ENCODE measurements at places on chromosomes 5 and 9. TPM values are rescaled to one million over a fixed set of nuclear protein-coding genes. Genes with fewer than 3 reads are reported as not detected.

Gene LOX
- 9.2 TPM for total RNA-seq

Gene RABEPK
- 12.6 TPM for total RNA-seq

Gene WWC1
- total RNA-seq: 174 TPM

Gene SNAPC4
- total RNA-seq: 11.0 TPM

Gene PCDHA9
- total RNA-seq: 0.85 TPM

Gene DIRAS2
- total RNA-seq: 0.98 TPM

Gene SLC34A3
- total RNA-seq: 0.13 TPM

Gene SPATA31D4
- total RNA-seq: not detected

- peaks cover 34% of the 10 kb centered on the region for H3K36me3 ChIP-seq
- no peak overlapping the region for H3K27ac ChIP-seq
- no peak for DNase-seq
These were observed 15.8 kb downstream of the ARRDC3 start for GRCh38 chr5:91367344-91367743.

DNA sequence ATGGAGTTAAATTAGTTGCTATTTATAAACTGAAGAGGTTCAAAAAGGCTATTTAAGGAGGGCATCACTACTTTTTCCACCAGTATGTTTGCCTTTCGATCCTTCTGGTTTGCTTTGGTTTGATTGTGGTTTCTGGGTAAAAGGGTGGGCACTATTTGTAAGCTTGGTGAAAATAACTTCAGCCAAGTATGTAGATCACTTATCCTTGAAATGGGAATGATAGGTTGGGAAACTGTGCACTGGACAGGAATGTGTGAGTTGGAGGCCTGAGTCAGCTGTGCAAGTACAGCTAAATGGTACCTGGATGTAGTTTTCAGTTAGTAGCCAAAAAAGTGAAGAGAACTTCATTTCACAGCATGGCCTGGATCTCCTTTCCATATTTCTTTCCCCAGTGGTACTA is 466.2 kb downstream of the ENC1 start:
- H3K36me3 ChIP-seq: no peaks in the 10 kb centered on the region
- H3K27me3 ChIP-seq: no peaks in the 10 kb centered on the region
- H3K27ac ChIP-seq: no peak overlapping the region
- H3K4me3 ChIP-seq: no peak overlapping the region
- H3K4me1 ChIP-seq: no peaks in the 10 kb centered on the region
- DNase-seq: no peak

DNA sequence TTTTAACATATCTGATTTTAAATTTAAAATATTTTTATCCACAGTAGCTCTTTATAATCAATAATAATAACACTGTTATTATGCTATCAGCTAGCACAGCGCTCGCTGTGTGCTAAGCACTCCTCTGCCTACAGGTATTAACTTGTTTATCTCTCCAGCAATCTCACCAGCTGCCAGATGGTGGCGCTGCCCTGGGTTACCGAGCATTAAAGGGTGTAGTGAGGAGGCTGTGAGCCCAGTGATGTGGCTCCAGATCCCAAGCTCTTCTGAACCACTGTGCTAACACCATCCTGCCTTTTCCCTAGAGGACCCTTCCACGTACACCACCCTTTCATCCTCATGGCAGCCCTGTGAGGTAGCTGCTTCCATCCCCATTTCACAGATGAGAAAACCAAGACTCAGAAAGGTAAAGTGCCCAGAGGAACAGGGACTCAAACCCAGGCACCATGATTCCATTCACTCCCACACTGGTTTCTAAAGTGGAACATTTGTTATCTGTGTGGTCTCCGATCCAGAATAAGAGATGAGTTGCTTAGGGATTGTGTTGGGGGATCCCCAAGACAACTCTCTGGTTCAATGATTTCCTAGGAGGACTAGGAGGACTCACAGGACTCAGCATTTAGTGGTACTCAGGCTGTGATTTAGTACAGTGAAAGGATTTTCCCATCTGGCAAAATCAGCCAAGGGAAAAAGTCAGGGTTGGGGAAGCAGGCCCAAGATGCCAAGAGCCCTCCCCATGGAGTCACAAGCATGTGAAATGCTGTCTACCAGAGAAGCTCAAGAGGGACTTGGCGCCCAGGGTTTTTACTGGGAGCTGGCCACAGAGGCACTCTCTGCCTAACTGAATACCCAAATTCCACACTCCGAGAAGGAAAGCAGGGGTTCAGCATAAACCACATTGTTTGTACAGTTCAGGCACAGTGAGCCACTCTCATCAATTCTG is 7.0 kb downstream of the IGFBPL1 start:
- DNase-seq: no peak
- H3K36me3 ChIP-seq: no peaks in the 10 kb centered on the region
- no peaks in the 10 kb centered on the region for H3K4me1 ChIP-seq
- H3K27ac ChIP-seq: no peak overlapping the region
- no peaks in the 10 kb centered on the region for H3K27me3 ChIP-seq
- H3K4me3 ChIP-seq: no peak overlapping the region

DNA sequence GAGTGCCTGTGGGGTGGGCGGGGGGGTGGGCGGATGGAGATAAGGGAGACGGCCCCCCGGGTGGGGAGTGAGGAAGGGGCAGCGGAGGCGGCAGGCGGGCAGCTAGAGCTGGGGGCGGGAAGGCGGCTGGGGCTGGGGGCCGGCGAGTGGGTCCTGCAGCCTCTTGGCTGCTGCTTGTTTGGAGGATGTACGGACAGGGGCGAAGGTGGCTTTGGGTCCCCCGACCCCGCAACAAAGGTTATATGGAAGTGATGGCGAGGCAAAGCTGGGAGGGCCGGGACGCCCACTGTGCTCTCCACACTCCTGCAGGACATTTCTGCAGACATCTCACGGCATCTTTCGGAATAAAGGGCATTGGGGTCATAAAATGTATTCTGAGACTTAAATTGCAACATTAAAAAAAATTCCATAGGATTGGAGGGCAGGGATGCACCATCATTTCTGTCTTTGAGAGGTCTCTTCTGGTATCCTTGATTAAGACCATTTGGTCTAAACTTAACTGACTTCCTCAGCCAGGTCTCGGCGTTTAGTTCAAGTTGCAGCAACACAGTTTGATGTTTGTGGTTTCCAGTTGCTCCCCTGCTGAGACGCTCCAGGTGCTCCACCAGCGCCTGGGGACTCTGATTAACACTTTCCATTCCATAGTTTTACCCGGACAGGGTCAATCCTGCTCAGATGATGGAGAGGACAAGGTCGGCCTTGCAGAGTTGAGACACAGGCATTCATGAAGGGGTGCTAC is 101.6 kb upstream of the SSBP2 start:
- no peaks in the 10 kb centered on the region for H3K4me1 ChIP-seq
- peak overlapping the region; percentile 25 for H3K27ac ChIP-seq
- peak; percentile 55 for DNase-seq
- H3K36me3 ChIP-seq: no peaks in the 10 kb centered on the region

DNA sequence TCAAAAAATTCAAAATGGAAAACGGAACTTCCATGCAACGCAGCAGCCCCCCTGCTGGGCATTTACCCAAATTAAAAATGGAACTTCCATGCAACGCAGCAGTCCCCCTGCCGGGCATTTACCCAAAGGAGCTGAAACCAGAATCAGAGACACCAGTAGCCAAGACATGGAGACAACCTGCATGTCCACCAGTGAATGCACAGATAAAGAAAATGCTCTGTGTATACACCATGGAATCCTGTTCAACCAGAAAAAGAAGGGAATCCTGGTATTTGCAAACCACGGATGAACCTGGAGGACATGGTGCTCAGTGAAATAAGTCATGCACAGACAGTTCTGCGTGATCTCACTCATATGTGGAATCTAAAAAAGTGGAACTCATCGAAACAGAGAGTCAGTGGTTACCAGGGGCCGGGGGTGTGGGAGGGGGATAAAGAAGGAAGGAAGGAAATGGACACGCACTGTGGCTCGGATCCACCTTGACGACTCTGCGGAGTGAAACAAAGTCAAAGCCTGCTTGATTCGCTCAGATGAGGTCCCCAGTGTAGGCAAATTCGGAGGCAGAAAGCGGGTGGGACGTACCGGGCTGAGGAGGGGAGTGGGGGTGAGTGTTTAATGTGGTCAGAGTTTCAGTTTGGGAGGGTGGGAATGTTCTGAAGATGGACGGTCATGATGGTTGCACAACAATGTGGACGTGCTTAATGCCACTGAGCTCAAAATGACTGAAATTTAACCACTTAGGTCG is 40.2 kb upstream of the EXOC3 start:
- H3K27ac ChIP-seq: no peak overlapping the region
- H3K4me1 ChIP-seq: no peaks in the 10 kb centered on the region
- H3K27me3 ChIP-seq: no peaks in the 10 kb centered on the region
- peak; percentile 7 for DNase-seq
- no peaks in the 10 kb centered on the region for H3K36me3 ChIP-seq
- no peak overlapping the region for H3K4me3 ChIP-seq

DNA sequence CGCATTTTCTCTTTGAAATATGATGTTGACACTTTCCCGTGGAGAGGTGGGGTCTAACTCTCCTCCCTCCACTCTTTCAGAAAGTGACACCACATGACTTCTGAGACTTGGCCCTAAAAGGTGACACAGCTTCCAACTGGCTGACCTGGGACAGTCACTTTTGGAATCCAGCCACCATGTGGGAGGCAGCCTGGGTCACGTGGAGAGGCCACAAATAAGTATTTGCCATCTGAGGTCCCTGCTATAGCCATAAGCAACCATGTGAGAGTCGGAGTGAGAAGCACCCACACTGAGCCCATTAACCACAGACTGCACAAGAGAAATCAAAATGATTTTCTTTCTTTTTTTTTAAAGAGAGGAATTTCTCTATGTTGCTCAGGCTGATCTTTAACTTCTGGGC is 4.1 kb upstream of the PHYKPL start:
- no peak for DNase-seq
- no peaks in the 10 kb centered on the region for H3K4me1 ChIP-seq
- no peak overlapping the region for H3K27ac ChIP-seq
- no peaks in the 10 kb centered on the region for H3K27me3 ChIP-seq
- H3K36me3 ChIP-seq: no peaks in the 10 kb centered on the region

GRCh38 chr9:95627802-95628201 is 111.0 kb upstream of the PTCH1 start:
- no peak overlapping the region for H3K4me3 ChIP-seq
- no peaks in the 10 kb centered on the region for H3K27me3 ChIP-seq
- H3K4me1 ChIP-seq: no peaks in the 10 kb centered on the region
- no peak overlapping the region for H3K27ac ChIP-seq
- H3K36me3 ChIP-seq: no peaks in the 10 kb centered on the region
- no peak for DNase-seq

DNA sequence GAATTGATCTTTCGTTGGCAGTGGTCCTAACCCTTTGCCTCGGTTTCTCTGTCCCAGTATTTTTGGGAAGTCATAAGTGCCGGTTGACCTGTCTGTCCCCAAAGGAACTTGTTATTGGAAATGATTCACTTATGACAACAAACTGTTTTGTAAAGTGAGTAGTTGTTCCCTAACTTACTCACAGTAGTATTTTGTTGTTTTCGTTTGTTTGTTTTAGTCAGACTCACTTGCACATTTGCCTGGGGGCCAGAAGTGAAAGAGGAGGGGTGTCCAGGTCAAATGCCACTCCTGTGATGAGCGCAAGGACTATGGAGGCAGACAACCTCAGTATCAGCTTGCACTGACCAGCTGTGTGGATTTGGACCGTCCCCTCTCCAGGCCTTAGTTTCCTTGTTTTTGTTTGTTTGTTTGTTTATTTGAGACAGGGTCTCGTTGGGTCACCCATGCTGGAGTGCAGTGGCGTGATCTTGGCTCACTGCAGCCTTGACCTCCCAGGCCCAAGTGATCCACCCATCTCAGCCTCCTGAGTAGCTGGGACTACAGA is 47.3 kb downstream of the ANKRD55 start:
- no peak overlapping the region for H3K4me3 ChIP-seq
- H3K36me3 ChIP-seq: no peaks in the 10 kb centered on the region
- H3K27ac ChIP-seq: no peak overlapping the region
- DNase-seq: no peak
- H3K27me3 ChIP-seq: no peaks in the 10 kb centered on the region
- no peaks in the 10 kb centered on the region for H3K4me1 ChIP-seq

DNA sequence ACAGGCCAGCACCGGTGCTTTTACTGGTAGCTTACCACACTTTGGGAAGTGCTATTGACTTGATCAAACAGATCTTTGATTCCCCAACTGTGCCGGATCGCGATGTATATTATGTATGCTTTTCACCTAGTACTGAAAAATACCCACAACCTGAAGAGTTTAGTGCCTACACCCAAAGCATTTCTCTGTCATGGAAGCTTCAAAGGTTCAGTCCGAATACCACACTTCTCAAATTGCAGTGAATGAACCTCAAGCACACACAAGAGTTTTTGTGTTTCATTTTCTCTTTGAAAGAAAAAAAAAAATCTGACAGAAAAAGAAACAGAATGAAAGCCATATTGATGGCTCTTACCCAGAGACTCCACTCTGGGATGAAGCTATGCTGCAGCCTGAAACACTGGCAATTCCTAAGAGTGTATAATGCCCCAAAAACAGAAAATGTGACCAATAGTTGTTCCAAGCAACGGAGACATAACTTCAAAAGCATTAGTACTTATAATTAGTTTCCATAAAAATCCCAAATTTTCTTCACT is 100.9 kb downstream of the EBF1 start:
- H3K4me3 ChIP-seq: no peak overlapping the region
- H3K36me3 ChIP-seq: no peaks in the 10 kb centered on the region
- H3K4me1 ChIP-seq: peaks cover 7% of the 10 kb centered on the region

DNA sequence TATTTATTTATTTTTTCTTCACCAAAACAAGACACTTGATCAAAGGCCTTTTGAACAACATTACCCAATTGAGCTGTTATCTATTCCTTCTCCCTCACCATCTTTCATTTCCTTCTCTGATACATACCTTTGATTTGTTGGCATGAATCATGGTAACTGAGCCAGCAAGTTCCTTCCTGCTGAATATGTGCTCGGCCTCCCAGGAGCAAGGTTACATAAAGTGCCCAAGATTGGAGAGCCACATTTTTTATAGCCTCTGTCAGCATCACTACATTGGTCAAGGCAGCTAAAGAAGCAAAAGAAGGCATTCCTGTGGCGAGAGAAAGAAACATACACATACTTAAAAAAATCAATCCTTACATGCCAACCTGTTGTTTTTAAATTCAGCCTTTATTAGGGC is 369.6 kb downstream of the CYLC2 start:
- no peak overlapping the region for H3K4me3 ChIP-seq
- no peak for DNase-seq

All from kidney (tissue), 22 donors.